Endothelial cell of umbilical vein (primary cell): ENCODE measurements at places on chromosomes 1 and 21. TPM values are rescaled to one million over a fixed set of nuclear protein-coding genes. Genes with fewer than 3 reads are reported as not detected.

DNA sequence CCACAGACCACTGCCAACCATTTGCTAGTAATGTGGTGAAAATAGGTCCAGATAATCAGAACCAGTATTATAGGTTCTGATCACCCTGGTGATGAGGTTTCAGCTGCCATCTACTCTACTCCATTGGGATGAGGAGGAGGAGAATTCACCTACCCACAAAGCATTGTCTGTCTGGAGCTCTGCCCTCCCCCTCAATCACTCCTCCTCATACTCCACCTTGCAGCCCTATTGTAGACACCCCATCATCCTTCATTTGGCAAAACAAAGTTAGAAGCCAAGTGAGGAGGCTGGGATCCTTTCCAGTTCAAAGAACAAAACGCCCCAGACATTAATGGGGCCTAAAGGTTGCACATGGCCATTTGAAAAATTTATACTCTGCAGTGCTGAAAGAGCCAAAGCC, 157.4 kb upstream of the L1TD1 start:
- H3K27ac ChIP-seq, result no peak overlapping the region
- H3K27me3 ChIP-seq, result no peaks in the 10 kb centered on the region
- no peaks in the 10 kb centered on the region for H3K4me1 ChIP-seq
- no peak overlapping the region for H3K4me3 ChIP-seq

OR6K3 gene
- not detected in 2 replicates for total RNA-seq

GRCh38 chr1:33382661-33383415, 48.1 kb downstream of the PHC2 start:
- no peak for DNase-seq
- H3K4me1 ChIP-seq, result no peaks in the 10 kb centered on the region
- no peaks in the 10 kb centered on the region for H3K27me3 ChIP-seq
- H3K27ac ChIP-seq, result no peak overlapping the region

FCGR3B gene
- total RNA-seq, result not detected in 2 replicates

DNA sequence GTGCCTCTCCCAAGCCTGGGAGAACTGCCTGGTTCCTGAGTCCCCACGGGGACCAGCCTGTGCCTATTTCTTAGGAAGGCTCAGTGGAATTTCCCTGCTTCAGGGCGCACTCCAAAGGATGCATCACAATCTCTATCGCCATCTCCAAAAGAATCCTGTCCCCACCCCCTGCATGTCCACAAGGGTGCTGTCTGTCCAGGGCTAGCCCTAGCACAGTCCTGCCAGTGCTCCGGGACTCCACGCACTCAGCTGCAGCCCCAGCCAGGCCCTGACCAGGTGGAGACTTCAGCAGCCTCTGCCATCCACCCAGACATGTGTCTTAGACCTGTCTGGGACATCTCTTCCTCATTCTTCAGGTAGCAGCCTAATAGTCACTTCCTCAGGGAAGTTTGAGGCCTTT, 199.7 kb downstream of the GRIK3 start:
- no peak for DNase-seq
- no peaks in the 10 kb centered on the region for H3K4me1 ChIP-seq
- H3K4me3 ChIP-seq, result no peak overlapping the region
- H3K36me3 ChIP-seq, result no peaks in the 10 kb centered on the region

DNA sequence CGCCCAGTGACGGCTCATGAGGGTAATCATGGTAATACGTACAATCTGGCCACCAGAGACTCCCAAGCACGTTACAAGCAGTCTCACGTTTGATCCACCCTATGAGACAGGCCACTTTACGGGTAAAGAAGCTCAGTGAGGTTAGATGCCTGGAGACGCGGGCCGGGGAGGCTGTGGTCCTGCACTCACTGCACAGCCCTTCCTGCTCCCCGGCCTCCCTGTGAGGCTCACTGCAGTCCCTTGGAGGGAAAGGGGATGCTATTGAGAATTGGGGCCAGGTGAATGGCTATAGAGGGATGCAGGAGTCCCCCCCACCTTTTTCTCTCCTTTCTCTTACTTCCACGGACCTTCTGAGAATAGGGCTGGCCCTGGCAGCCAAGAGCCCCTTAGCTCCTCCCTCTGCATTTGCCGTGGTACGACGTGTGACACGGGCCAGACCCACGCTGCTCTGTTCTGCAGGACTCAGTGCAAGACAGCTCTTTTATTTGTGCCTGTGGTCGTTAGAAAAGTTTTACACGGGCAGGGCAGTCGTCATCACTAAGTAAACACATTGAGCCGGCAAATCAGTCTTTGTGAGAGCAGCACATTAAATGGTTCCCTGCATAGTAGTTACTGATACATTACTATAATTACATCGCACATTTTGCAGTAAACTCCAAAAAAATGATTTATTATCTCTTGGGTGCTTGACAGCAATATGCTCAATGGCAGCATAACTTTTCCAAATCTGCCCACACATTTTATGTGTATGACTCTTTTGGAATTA, 18.8 kb downstream of the KIF26B start:
- no peaks in the 10 kb centered on the region for H3K4me1 ChIP-seq
- no peak overlapping the region for H3K27ac ChIP-seq
- no peaks in the 10 kb centered on the region for H3K36me3 ChIP-seq
- H3K27me3 ChIP-seq, result no peaks in the 10 kb centered on the region
- no peak overlapping the region for H3K4me3 ChIP-seq
- no peak for DNase-seq

DNA sequence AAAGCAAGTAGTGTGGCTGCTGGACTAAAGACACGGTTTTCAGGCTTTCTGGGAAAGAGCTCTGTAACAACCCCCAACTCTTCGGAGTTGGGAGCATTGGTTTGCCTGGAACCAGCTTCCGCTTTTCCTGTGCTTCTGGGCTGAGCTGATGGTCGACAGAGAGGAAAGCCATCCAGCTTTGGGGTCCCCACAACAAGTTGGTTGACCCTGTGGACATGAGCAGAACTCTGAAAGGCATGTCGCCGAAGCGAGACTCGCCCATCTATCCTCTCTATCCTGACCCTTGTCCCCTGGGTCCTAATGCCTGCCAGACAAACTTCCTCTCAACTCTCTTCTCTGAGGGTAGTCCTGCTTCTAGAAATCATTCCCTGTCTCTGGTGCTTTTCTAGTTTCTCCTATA, 31.9 kb upstream of the FCGR2A start:
- no peak for DNase-seq
- no peaks in the 10 kb centered on the region for H3K36me3 ChIP-seq
- no peak overlapping the region for H3K4me3 ChIP-seq
- no peak overlapping the region for H3K27ac ChIP-seq

GRCh38 chr1:201552941-201553351, 14.0 kb downstream of the NAV1 start:
- no peaks in the 10 kb centered on the region for H3K27me3 ChIP-seq
- no peak overlapping the region for H3K4me3 ChIP-seq
- no peak overlapping the region for H3K27ac ChIP-seq
- H3K4me1 ChIP-seq, result peaks cover 55% of the 10 kb centered on the region
- DNase-seq, result no peak
- H3K36me3 ChIP-seq, result no peaks in the 10 kb centered on the region

GRCh38 chr1:16498573-16499413, 15.3 kb downstream of the RNU1-1 start:
- H3K4me3 ChIP-seq, result peak overlapping the region; percentile 67
- DNase-seq, result peak; percentile 90
- H3K4me1 ChIP-seq, result peaks cover 3% of the 10 kb centered on the region

LAMC2 gene
- 0.82 and 4.0 TPM in 2 replicates for total RNA-seq

- H3K36me3 ChIP-seq, result no peaks in the 10 kb centered on the region
- H3K27me3 ChIP-seq, result no peaks in the 10 kb centered on the region
- no peak overlapping the region for H3K27ac ChIP-seq
- H3K4me1 ChIP-seq, result peaks cover 15% of the 10 kb centered on the region
- no peak for DNase-seq
Observed at GRCh38 chr21:41894511-41894910, 15.4 kb upstream of the PRDM15 start.

DNA sequence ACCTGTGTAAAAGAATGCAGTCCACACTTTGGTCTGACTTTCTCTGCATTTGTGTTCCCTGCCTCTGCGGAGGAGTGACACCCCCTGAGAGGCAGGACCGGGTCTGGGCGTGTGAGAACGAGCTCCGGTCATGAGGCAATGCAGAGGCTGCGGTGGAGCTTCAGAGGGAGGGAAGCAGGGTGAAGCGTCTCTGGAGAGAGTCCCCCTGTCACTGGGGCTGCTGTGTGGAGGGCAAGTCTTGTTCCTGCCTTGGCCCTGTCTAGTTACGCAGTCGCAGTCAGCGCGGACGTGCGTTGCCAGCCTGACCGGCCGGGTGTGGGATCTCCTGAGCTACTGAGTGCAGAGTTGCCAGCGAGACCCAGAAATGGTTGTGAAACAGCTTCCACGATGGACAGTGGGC, 48.5 kb downstream of the BACE2 start:
- H3K4me1 ChIP-seq, result no peaks in the 10 kb centered on the region
- H3K4me3 ChIP-seq, result no peak overlapping the region
- no peaks in the 10 kb centered on the region for H3K27me3 ChIP-seq
- no peak overlapping the region for H3K27ac ChIP-seq

GRCh38 chr1:64199154-64199553, 4.3 kb upstream of the UBE2U start:
- DNase-seq, result no peak
- H3K27ac ChIP-seq, result no peak overlapping the region
- no peaks in the 10 kb centered on the region for H3K36me3 ChIP-seq
- no peaks in the 10 kb centered on the region for H3K4me1 ChIP-seq
- no peak overlapping the region for H3K4me3 ChIP-seq

DNA sequence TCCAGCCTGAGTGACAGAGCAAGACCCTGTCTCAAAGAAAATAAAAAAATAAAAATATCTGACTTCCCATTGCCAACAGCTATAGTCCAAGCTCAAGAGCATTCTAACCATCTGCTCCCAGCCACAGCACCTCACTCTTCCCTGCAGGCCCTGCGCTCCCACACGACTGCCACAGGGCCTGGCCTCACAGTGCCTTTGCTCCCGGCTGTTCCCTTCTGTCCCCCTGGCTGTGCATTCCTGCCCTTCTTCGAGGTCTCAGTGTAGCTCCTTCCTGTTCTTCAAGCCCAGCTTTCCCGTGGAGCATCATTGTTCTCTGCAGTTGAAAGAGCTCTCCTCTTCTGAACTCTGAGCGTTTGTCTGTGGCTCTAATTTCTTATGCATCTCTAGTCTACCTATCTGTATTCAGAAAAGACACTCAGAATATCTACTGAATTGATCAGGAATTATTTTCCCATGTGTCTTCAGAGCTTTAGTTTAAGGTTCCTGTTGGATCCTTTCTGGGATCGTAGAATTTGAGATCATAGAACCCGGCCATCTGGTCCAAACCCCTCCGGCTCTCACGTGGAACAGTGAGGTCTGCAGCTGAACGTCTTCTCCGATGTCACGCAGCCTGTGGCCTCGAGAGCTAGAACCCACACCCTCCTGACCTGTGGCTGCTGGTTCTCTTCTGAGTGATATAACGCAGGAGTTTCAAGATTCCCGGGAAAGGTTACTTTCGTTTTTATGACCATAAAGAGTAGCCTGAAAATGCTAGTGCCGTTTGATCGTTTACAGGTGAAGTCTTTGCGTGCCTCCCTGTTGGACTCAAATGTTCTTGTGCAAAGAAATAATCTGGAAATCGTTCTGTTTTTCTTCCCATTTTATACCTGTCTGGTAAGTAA, 54.4 kb downstream of the DOP1B start:
- DNase-seq, result no peak
- peaks cover 11% of the 10 kb centered on the region for H3K4me1 ChIP-seq
- H3K36me3 ChIP-seq, result no peaks in the 10 kb centered on the region
- H3K27ac ChIP-seq, result no peak overlapping the region
